Activated CD4-positive, alpha-beta memory T cell treated with anti-CD3 and anti-CD28 coated beads for 36 hours (primary cell): ENCODE measurements at places on chromosomes 4 and X. TPM values are rescaled to one million over a fixed set of nuclear protein-coding genes. Genes with fewer than 3 reads are reported as not detected.

GRCh38 chr4:176276710-176277109 lies 7.7 kb upstream of the ASB5 start:
- no peak for DNase-seq

DNA sequence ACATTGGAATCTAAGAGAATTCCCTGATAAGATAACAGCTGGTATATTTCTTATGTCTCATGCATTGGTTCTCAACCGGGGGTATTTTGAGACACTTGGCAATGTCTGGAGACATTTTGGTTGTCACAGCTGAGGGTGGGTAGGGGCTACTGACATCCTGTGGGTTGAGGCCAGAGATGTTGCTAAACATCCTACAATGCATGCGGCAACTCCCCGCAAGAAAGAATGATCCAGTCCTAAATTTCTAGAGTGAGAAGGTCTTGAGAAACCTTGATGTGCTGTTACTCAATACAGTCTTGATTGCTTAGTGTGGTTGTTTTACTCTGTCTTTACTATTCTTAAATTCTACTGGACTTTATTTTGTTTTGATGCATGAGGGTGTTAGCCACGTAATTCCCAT lies 287.2 kb downstream of the FRMPD4 start:
- DNase-seq: no peak

DNA sequence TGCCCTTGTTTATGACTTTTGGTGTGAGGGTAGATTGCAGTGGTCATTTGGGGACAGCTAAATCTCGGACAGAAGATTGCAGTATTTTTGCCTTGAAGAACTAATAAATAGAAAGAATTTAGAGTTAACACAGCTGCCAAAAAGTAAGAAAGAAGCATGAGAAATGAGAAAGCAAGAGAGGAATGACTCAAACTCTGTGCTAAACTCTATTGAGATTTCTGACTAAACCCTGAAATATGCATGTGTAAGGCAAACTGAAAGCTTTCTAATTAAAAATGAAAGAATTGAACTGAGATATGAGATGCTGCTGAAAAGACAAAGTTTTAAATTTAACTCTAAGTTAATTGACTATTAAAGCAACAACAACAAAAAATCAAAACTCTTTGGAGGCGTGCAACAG lies 791.3 kb downstream of the RAB28 start:
- no peak for DNase-seq

The MAGEB1 gene
- not detected for total RNA-seq

- no peak for DNase-seq
These were observed 5.4 kb upstream of the CCSER1 start for GRCh38 chr4:90121676-90122354.

DNA sequence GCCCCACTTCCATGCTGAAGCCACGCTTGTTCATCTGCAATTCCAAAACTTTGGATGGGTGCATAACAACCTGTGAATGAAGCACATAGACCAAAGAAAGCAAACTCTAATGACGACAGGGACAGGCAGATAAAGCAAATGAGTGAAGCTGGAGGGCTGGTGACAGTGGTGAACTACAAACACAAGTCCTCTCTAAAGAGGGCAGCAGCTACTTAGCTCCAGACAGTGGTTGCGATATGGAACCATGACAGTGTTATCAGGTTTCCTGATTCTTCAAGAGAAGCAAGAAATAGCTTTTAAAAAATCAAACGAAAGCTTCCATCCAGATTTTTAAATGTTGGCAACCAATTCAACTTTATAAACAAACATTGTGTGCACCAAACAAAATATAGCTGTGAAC lies 23.8 kb downstream of the NOX1 start:
- DNase-seq: no peak

GRCh38 chr4:99038213-99038612 lies 42.7 kb downstream of the METAP1 start:
- DNase-seq: no peak
